ENCODE measurements at places on chromosomes 7 and 10.

GRCh38 chr7:124764051-124764846 is 1.3 kb downstream of the GPR37 start:
- DNase-seq = no peak

DNA sequence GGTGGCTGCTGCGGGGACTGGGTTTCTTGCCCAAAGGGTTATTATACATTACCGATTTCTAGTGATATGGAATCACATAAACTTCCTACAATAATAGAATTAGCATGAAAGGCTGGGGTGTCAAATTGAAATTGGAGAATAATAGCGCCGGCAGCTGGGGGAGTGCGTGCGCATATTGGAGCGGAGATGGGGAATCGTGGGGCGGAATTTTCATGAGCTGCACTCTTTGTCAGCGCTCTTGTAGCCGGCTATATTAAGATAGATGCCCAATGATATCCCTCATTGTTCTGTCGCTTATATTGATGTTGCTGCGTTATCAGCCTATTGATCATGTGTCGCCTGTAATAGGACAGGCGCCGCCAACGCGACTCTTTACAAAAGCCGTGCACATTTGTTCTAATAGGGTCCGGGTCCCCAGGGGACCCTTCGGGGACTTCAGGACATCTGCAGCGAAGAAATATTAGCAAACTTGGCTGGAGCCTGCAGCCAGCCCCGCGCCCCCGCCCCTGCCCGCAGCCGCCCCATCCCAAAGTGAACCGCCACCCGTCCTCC is 5.1 kb downstream of the UNCX start:
- DNase-seq = no peak

DNA sequence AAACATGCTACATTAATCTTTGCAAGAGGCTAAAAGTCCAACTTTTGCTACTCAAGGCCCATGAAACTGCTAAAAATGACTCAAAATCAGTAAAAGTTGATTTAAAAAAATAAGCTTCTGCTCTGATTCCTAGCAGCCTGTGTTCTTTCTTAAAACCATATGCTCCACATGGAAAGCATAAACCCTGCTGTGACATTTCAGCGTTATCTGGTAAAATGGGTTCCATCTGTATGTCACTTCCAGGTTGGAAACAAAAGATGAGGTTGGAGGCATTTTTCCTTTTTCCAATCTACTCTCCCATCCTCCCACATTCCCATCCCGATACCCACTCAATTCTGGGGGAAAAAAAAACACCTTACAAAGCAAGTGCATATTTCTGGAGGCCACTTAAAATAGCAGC is 439.5 kb downstream of the NEBL start:
- no peak for DNase-seq

DNA sequence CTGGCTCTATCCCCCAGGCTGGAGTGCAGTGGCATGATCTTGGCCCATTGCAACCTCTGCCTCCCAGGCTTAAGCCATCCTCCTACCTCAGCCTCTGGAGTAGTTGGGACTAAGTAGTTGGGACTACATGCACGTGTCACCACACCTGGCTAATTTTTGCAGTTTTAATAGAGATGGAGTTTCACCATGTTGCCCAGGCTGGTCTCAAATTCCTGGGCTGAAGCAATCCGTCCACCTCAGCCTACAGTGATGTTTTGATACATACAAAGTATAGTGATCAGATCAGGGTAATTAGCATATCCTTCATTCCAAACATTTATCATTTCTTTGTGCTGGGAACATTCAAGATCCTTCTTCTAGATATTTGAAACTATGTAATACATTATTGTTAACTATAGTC is 22.5 kb upstream of the TNKS2 start:
- DNase-seq = no peak

DNA sequence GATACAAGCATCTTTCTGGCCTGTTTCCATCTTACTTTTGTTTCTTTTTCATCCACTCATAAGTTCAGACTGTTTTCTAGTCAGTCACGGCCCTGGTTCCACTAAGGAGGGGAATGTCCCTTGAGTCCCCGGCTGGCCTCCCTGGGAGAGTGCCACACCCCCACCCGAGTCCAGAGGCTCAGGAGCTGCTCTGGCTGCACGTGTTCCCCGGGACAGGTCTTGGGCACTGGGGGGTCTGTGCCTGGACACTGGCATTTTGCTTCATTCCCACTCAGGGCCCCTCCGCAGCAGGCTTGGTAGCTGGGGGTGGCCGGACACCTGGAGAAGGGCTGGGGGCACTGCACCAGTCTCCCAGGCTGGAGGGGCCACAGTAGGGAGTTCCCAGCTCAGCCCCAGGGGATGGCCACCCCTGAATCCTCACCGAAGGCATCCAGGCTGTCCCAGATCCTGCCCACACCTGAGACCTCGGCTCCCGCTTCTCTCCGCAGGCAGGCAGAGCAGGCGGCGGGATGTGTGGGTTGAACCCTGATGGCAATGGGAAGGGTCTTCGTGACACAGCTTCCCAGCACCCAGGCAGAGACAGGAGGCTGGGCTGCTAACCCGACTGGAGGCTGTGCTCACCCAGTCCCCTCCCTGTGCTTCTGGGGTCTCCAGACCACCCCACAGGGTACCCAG is 92.3 kb downstream of the BMS1 start:
- DNase-seq = no peak

DNA sequence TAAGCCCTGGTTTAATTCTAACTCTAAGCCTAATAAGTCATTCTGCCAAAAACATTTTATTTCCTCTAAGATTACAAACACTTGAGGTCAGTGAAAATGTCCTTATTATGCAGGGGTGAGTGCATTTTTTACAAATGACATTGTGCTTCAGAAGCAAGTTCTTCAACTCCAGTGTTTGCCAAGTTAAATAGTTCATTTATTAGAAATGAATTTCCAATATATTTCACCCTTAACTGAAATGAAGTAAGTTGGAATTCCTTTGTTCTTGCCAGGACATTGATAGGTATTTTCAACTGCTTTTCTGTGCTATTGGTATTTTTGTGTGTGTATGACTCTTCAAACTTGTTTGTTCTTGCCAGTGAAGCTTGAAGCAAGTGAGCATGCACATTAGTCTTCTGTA is 89.5 kb upstream of the CCDC6 start:
- no peak for DNase-seq

DNA sequence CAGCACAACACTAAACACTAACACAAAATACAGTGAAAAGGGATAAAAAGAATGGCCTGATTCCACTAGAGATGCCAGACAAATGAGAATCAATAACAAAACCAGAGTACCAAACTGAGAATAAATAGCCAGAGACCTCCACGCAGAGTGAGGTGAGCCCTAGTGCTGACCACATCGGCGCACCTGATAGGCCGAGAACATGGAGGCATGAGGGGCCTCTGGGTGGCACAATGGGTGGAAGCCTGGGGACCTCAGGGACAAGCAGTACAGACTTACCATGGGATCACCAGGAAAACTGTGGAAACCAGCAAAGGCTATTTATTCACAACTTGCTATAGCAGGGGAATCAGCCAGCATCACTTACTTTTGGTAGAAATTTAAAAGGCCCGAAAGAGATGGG is 1.8 kb upstream of the CSGALNACT2 start:
- no peak for DNase-seq

Measured in astrocyte of the cerebellum (primary cell).